GM23248 (cell line): ENCODE measurements at places on chromosomes 16 and 17.

DNA sequence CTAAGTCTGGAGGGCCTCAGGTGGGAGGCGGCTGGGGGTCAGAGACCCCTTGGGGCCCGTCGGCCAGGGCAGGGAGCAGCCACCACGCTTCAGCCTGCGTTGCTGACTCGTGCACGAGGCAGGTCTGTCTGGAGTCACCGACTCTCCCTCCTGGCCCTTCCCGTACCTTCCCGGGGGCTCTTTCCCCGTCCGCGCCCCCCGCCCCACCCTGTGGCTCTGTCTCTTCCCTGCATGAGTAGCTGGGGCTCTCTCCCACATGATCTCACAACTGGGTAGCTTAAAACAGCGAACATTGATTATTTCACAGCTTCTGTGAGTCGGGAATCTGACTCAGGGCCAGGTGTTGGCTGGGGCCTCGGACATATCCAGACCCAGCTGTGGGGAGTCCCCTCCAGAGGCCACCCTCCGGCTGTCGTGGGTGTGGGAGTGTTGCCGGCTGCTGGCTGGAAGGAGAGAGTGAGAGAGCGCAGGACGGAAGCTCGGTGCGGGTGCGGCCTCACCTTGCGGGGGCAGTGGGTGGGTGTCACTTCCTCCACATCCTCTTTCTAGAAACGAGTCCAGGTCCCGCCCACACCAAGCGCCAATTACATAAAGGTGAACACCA, 17.3 kb downstream of the BAHCC1 start:
- no peak for DNase-seq

DNA sequence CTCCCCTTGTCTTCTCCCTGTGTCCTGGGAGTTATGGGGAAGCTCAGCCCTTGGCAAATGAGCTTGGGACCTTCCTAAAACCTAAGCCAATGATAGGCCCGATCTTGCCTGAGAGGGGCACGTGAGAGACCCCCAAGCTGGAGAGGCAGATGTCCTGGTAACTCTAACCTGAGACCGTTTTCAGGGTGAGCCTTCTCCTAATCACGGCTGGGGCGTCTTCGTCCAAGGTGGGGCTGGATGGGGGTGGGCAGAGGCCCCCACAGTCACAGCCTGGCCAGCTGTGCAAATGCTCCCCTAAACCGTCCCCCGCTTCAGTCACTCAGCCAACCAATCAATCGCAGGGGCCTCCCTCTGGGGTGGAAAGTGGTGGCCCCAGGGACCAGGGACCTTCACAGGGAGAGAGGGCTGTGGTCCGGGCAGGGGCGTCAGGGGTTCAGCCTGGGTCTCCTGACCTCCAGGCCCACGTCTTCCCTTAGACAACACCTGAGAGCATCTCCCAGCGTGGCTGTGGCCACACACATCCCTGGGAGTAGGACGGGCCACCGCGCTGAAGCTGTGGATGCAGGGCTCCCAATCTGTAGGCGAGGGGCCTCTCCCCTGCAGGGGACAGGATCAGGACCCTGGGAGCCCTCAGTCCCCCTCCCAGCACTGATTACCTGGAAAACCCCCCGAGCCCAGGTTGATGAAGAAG, 30.6 kb downstream of the ACTG1 start:
- no peak for DNase-seq

DNA sequence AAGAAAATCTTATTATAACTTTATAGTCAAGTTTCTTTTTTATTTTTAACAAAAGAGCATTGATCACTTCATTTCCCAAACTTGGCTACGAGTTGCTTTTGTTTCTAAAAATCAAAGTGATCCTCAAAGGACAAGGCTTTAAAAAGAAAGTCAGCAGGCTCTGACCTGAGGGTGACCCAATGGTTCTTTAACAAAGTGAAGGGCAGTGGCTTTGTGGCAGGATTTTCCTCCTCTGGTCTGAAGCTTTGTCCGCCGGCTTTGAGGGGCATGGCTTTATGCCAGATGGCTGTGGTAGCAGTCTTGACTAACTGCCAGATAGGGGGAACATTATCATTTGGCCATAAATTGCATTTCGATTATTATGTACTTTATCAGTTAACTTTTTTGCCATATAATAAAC, 28.5 kb downstream of the IQCK start:
- no peak for DNase-seq

GRCh38 chr16:22659933-22660332, 149.2 kb downstream of the NPIPB5 start:
- DNase-seq = no peak

DNA sequence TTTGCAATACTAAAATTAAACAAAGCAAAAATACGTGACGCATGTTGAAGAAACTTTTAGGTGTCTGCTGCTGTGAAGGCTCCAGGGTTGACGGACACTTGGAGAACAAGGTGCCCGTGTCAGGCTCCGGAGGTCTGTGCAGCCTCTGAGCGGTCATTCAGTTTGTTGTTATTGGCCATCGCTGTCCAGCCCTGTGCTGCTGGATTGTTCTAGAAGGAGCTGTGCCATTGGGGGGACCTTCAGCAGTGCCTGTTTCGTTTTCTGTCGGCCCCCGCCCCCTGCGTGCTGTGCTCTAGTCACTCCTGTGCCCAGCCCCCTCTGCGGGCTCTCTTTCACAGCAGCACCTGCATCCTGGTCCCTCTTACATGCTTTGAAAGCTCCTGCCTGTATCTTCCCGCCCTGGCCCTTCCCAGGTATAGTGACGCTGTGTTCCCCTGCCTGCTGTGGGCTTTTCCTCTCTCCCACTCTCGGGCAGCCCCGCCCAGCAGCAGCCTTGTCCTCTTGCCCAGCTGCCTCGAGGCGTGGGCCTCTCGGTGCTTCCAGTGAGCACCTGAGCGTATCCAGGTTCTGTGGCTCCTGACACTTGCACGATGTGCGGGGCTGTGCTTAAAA, 50.7 kb downstream of the RNF213 start:
- DNase-seq = no peak

DNA sequence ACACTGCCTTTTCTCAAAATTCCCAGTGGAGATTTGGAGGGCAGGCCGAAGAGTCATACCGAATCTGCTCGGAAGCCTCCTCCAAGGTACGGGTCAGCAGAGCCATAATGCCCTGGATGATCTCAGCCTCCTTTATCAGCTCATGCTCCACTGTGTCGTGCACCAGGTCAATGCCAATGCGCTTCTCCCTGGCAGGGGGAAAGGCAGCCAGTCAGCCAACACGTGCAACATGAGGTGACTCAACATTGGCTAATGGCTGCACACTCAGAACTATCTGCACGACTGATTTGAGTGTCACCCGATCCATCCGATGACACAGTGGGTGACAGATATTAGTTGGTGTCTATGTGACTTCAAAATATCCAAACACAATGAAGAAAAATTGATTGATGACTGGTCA, 15.8 kb downstream of the TEKT1 start:
- DNase-seq = no peak

DNA sequence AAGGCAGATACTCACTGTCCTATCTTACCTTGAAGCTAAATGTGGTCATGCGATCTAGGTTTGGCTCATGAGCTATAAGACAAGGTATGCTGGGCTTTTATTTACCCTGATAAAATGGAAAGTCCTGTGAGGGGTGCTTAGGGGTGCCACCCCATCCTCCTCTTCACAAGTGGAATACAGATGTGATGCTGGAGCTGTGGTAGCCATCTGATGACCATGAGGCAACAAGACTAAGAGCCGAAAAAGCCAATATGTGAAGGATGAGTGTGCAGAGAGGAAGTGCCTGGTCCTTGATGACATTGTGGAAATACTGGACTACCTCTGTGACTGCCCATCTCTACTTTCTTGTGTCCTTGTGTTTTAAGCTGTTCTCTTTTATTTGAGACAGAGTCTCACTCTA, 58.1 kb upstream of the TMC5 start:
- no peak for DNase-seq

- no peak for DNase-seq
These were observed 11.7 kb downstream of the ABAT start for GRCh38 chr16:8686031-8686621.
